Right atrium auricular region (tissue), 2 donors: ENCODE measurements at places on chromosomes 1 and 21.

GRCh38 chr1:207868251-207868773 lies 42.6 kb downstream of the CD34 start:
- no peak for DNase-seq

GRCh38 chr1:156081917-156082308 lies 352 bp downstream of the MEX3A start:
- DNase-seq, result no peak

GRCh38 chr1:50724626-50725286 lies 235.3 kb downstream of the FAF1 start:
- no peak for DNase-seq

DNA sequence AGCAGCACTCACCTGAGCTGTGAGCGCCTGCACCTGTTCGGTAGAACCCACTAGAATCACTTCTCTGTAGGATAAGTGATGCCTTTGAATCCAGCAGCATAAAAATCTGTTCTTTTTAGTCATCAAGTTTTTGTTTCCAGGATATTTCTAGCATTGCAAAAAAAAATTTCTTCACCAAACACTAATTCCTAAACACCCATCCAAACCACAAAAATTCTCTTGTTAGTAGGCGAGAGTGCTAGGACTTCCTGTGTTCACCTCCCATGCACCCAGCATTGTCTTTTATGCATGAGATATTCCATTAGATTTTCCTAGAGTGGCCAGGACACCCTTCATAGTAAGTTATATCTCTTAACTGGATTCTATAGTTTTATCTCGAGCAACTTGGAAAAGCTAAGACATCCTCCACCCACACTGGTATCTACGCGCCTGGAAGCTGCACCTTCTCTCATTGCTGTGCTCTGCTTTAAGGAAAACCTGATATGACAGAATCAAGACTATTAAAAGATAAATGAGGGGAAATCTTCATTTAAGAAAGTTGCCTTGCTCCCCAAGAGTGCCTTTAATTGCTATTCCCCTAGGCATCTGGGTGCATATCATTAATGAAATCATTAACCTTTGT lies 12.3 kb downstream of the SERTAD4 start:
- no peak for DNase-seq

DNA sequence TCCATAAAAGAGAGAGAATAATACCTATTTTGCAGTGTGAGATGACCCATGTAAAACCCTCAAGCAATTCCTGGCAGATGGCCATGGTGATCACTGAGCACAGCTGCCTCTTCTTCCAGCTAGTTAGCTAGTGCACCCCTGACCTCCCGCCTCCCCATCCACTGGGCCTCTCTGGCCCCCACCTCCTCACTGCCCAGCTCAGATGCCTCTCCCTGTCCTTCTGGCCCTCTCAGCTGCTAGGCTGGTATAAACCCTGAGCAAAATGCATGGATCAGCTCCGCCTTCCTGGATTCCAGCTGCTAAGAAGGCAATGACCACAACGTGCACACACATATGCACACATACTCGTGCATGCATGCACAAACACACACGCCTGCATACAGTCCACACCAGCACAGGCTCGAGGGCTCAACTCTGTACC lies 117.2 kb downstream of the DMRTB1 start:
- no peak for DNase-seq
